Liver (tissue), 10 donors: ENCODE measurements at places on chromosomes 1 and 21.

DNA sequence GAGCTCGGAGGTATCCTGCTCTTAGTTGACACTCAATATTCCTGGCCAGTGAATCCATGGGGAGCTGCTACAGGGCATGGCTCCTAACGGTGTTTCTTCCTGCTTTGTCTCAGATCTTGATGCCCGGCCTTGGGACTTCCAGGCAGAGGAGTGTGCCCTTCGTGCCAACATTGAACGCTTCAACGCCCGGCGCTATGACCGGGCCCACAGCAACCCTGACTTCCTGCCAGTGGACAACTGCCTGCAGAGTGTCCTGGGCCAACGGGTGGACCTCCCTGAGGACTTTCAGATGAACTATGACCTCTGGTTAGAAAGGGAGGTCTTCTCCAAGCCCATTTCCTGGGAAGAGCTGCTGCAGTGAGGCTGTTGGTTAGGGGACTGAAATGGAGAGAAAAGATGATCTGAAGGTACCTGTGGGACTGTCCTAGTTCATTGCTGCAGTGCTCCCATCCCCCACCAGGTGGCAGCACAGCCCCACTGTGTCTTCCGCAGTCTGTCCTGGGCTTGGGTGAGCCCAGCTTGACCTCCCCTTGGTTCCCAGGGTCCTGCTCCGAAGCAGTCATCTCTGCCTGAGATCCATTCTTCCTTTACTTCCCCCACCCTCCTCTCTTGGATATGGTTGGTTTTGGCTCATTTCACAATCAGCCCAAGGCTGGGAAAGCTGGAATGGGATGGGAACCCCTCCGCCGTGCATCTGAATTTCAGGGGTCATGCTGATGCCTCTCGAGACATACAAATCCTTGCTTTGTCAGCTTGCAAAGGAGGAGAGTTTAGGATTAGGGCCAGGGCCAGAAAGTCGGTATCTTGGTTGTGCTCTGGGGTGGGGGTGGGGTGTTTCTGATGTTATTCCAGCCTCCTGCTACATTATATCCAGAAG lies 16.7 kb downstream of the ALX3 start:
- DNase-seq: peak; percentile 85

GRCh38 chr1:196660852-196661251 lies 9.0 kb downstream of the CFH start:
- no peak for DNase-seq

GRCh38 chr1:20426923-20427322 lies 59.1 kb downstream of the CAMK2N1 start:
- DNase-seq: no peak

DNA sequence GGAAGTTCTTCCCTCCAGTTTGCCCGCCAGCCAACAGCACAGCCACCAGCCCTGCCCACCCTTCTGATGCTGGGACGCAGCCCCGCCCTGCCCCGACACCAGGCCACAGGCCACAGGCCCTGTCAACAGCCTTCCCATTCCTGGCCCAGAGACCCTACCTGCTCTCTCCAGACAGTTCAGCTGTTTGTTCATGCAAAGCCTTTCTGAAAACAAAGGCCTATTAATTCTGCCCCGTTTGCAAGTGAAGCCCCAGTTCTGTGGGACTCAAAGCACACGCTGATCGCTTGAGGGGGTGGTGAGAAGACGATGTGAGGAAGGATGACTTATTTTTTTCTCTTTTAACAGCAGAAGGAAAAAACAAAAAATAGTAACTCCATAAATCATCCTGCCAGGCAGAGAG lies 55.4 kb upstream of the KIF26B start:
- no peak for DNase-seq

GRCh38 chr1:153939476-153939875 lies 7.0 kb downstream of the DENND4B start:
- DNase-seq: no peak

DNA sequence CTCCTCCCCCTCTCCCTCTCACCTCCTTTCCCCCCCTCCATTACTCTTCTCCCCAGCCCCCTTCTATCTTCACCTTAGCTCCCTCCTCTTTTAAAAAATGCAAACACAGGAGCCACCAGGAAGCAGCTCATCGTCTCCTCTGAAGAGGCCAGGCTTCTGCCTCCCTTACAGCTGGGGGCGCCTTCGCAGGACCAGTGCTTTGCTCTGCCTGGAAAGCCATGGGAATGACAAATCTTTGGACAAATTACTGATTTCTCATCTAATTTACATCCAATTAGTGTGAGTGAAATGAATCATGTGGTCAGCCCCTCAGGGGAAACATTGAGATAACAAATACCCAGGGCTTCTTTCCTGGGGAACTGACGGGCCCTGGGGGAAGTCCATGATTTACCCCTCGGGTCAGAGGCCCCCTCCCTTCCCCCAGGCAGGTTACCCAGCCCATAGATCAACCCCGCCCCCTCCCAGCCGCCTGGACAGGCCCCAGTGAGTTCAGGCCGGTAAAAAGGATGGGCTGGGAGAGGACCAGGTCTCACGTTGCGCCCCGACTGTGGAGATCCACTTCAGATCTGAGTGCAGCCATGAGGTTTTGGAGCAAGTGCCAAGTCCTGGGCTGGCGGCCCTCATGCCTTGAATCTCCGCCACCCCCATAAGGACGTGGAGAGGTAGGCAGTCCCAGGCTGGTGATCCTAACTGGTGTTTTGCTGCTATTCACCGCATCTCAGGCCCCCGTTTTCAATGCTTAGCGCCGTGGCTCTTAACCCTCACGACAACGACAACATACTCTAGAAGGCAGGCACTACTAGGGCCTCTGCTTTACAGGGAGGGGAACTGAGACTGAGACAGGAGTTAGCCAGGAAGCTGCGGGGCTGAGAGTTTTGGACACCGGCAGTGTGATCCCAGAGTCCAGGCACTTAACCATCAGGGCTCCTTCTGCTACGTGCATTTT lies 300.8 kb downstream of the RRAGC start:
- DNase-seq: no peak

DNA sequence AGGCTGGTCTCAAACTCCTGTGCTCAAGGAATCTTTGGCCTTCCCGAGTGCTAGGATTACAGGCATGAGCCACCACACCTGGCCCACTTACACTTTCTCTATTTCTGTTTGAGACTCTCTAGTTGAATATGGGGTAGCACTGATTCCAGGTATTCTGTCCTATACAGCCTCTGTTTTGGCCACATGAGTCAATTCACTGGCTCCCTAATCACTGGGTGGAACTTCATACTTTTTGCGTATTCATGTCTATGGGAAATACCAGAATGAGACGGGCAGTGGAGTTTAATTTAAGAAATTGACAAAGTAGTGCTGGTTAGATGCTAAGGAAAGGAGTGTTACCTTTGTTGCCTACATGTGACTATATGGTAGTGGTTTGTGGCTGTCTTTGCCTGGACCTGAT lies 35.5 kb downstream of the MACF1 start:
- no peak for DNase-seq

DNA sequence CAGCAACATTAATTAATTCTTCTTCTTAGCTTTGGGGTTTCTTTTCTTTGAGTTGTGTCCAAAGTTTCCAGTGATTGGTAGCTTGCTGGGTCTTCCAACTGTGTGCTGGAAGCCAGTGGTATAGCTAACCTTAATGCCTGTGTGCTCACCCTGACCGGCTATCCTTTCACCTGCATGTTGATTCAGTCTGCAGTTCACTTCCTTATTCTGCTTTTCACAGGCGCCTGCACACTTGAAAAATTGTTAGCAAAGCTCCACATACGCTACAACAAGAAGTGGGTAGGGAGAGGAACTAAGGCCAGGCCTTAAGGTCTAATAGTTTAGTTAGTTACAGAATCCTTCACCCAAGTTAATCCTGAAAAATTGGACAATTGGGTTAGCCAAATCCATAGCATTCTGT lies 35.7 kb downstream of the NCF2 start:
- DNase-seq: no peak

- DNase-seq: no peak
Measured at GRCh38 chr1:29473161-29473855, 237.0 kb downstream of the PTPRU start.

DNA sequence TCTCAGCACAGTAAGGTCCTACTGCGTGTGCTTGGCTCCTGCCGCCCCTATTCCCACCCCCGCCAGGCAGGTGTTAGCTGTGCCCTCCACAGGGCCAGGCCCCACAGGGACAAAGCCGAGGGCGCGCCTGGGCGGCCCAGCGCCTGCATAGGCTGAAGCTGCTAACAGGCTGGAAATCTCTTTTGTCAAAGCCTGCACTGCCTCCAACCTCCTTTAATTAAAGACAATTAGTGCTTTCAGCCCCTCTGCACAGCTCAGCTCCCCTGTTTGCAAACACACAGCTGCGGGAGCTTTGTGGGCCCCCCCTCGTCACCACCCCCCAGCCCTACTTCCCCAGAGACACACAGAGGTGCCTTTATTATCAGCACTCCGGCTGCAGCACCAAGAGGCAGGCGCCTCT lies 95.9 kb downstream of the EPHB2 start:
- DNase-seq: no peak
